Activated B cell treated with CpG ODN at 0.5 μM for 24 hours (primary cell): ENCODE measurements at places on chromosomes 3 and 15. TPM values are rescaled to one million over a fixed set of nuclear protein-coding genes. Genes with fewer than 3 reads are reported as not detected.
A peak's percentile ranks its signal among the peaks of the same experiment; 100 is the strongest.

DNA sequence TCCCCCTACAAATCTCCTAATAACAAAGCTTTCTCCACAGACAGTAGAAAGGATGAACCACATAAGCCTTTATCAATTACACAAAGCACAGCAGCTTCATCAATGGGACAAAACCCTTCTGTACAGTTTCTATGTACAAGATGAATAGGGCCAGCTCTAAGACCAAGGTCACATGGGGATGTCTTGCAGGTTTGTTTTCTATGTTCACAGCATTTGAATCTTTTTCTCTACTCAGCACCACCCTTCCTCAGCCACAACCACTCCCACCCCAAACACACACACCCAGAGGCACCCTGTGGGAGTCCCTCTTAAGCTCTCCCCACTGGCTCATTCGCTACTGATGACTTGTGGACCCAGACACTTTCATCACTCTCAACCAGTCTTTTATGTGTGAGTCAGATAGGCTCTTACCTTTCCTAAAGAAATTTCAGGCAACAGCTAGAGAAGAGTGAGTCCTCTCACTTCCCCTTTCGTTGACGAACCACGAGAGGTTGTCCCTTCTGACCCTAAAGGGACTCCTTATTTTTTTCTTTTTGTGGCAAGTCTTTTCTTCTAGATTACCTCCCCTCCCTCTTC is 57.9 kb downstream of the ARHGAP31 start:
- peak; percentile 28 for DNase-seq

- no peak for DNase-seq
These were observed 81.5 kb downstream of the FNDC3B start for GRCh38 chr3:172120912-172121311.

- no peak for DNase-seq
These were observed 30.2 kb downstream of the NCEH1 start for GRCh38 chr3:172680684-172681083.

The GOLGA8T gene
- not detected in 2 replicates for total RNA-seq

The SEC61A1 gene
- 83.2 and 84.0 TPM in 2 replicates for total RNA-seq

DNA sequence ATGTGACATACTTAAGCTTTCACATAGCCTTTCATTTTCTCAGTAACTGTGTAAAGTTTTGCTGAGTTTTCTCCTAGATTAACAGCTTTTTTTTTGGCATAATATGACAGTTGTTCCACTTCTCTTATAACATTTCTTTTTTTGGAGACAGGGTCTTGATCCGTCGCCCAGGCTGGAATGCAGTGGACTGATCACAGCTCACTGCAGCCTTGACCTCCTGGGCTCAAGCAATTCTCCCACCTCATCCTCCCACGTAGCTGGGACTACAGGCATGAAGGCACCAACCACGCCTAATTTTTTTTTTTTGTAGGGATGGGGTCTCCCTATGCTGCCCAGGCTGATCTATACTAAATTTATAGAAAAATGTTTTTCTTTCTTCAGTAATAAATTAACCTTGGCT is 30.1 kb downstream of the DLG1 start:
- no peak for DNase-seq

The BCHE gene
- not detected in 2 replicates for total RNA-seq
